ENCODE measurements at places on chromosomes 1 and 21.

- no peak for ATAC-seq
Observed at GRCh38 chr1:41161846-41162245, 80.3 kb downstream of the SCMH1 start.

GRCh38 chr1:224266915-224267856 is 62.8 kb downstream of the NVL start:
- peak; percentile 54 for ATAC-seq

- no peak for ATAC-seq
Observed at GRCh38 chr1:3658231-3658615, 5.9 kb downstream of the TP73 start.

DNA sequence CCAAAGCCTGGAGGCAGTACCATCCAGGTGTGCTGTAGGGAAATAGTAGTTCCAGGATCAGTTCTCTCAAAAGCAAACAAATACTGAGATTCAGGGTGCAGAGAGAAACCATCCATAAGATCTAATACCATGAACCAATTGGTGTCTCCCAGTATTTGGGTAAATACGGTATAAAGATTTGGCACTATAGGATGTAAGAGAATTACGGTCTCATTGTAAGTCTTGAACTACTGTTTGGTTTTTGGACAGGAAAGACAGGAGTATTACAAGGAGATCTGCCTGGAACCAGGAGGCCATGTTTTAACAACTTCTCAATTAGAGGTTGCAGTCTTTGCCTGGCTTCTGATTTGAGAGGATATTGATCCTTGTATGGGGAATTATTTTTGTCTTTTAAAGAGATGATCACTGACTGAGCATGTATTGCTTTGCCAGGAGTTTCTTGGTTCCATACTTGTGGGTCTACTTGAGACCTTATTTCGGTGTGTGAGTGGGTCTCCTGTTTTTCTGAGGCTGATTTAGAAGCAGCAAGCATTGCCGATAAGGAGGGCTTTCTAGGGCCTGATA is 10.2 kb downstream of the AADACL4 start:
- no peak for ATAC-seq

DNA sequence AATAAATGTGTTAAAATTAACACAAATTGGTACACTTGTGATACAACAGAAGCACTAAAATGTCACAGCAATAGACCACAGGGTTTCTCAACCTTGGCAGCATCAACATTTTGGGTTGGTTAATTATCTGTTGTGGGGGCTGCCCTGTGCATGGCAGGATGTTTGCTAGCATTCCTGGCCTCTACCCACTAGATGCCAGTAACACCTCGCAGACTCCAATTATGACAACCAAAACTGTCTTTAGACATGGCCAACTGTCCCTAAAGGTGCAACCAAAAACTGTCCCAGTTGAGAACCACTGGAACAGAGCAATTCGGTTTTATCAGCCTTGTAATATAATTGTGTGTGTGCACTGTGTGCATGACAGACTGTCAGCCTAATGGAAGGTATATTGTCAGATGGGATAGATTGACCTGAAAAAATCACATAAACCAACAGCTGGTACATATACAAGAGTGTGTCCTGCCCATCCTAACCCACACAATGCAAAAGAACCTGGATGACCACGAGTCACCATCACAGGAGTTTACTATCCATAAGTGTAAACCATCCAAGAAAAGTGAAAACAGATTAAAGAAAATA is 13.5 kb upstream of the ERG start:
- ATAC-seq: no peak

GRCh38 chr1:112956544-112957132 is 642 bp upstream of the SLC16A1 start:
- peak; percentile 13 for ATAC-seq

DNA sequence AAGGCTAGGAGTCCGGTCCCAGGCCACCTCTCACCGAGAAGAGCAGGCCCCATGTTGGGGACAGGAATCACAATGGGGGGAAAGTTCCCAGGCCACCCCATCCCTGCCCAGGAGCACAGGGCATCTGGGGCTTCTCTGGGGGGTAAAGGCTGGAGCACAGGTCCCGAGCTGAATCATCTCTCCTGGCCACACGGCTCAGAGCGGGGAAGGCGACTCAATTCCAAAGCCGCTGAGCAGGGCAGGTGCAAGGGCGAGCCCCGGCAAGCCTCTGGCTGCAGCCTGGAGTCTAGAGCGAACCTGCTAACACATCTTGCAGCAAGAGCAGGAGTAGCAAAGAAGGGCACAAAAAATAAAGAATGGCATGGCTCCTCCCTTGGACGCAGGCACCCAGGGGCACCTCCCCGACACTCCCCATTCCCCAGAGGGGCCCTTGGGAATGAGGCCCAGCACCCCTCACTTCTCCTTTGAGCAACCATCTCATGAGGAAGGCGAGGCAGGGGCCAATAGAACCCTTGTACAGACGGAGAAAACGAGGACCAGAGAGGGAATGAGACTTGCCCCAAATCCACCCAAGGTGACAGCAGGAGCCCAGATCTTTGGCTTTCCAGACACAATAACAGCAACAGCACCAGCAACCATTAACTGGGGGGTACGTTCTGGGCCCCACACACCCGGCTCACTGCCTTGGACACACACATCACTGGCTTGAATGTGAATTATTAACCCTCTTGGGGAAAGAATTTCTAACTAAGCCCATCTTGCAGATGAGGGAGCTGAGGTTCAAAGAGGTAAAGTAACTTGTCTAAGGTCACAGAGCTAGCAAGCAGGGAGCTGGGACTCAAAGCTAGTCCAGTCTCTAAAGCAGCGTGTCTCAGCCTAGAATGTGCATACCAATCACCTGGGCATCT is 20.7 kb upstream of the ALDH4A1 start:
- no peak for ATAC-seq

- no peak for ATAC-seq
Observed at GRCh38 chr1:203548892-203549291, 54.9 kb downstream of the OPTC start.

DNA sequence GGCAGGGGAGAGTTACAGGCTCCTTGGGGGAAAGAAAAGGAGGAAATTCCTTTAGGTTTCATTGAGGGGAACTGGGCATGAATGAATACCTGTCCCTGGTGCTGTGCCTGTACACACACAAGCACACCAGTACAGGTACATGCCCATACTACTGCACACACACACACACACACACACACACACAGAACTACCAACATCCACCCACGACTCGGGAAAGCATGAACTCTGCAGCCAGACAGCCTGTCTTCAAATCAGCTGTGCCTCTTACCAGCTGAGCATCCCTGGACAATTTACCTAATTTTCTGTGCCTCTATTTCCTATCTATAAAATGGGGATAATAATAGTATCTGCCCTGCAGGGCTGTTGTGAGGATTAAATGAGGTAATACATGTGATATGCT is 7.2 kb upstream of the GRIK3 start:
- no peak for ATAC-seq

GRCh38 chr1:7119156-7119555 is 333.9 kb downstream of the CAMTA1 start:
- no peak for ATAC-seq

DNA sequence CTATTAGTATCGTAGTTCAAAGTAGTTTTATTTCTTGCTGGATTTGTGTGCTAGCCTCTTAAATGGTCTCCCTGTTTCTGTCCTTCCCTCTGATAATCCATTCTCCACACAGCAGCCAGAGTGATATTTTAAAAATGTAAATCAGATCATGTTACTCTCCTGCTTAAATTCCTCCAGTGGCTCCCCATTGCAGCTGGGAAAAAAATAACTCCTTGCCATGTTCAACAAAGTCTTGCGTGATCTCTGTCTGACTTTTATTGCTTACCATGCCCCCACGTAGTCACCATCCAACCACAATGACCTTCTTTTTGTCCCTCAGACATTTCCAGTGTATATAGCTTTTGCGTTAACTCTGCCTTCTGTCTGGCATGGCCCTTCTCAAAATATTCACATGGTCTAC is 178.8 kb downstream of the FGGY start:
- no peak for ATAC-seq

DNA sequence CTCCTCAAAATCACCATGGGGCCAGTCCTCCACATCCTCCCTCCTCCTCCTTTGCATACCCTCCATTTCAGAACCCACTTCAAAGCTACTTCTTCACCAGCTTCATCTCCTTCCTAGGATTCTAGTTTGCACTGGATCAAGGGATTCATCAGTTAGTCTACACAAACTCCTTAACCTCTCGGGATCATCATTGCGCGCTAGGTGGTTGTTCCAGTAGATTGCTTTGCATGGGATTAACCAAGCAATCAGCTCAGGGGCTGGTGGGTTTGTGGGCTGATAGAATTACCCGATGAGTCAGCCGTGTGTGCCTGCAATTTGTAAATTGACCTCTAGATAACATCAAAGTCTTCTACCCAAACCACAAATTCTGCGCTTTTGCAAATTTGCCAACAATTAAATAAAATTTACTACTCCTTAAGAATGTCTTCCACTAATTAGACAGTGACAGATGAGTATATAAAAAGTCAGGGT is 7.7 kb downstream of the KANK4 start:
- no peak for ATAC-seq

GRCh38 chr1:206430031-206430983 is 40.0 kb upstream of the IKBKE start:
- ATAC-seq: peak; percentile 97

DNA sequence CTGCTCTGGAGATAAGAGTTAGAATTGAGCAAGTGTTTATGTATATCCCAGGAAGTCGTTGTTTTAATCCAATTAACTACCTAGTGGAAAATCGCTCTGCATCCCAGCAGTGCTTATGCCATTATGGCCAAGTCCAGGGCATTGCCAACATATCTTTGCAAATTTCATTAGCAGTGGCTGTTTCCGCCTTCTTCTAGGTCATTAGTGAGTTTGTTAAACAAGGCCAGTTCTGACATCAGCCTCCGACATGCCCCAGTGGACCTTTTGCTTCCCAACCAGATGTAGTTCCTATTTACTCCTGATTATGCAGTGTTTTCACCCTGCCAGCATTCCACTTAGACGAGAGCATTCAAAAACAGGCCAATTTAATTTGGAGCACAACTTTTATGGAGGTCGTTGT is 106.8 kb upstream of the FAM78B start:
- no peak for ATAC-seq

DNA sequence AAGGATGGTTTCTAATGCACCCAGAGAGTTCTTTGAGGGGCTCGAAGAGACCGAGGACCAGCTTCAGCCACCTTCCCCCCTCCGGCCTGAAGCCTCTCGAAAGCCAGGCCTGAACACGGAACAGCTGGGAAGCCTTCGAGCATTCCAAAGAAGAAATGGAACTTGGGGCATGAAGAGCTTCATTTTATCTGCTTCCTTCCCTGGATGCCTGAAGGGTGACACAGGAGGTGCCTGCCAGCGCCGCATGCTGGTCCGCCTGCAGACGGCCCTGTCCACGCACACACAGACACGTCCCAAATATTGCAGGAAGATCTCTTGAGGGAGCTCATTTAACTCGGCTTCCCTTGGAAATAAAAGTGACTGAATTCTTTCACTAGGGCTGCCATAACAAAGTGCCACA is 73.7 kb downstream of the TOMM20 start:
- ATAC-seq: no peak

DNA sequence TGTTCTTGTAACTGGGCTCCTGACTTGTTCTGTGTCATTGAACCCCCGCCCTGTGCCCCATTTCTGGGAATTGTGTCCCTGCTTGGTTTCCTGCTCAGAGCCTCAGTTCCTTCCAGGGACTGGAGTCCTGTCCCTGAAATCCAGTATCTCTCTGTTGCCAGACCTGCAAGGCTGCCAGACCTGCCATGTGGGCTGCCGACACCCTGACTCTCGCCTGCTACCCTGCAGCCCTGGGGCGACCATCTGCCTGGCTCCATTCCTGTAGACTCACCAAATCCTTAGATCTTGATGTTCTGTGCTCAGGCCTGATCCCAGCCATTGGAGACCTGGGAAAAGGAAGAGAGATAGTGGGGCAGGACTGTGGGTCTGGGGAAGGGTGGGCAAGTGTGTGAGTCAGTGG is 383.3 kb upstream of the PROX1 start:
- ATAC-seq: no peak

DNA sequence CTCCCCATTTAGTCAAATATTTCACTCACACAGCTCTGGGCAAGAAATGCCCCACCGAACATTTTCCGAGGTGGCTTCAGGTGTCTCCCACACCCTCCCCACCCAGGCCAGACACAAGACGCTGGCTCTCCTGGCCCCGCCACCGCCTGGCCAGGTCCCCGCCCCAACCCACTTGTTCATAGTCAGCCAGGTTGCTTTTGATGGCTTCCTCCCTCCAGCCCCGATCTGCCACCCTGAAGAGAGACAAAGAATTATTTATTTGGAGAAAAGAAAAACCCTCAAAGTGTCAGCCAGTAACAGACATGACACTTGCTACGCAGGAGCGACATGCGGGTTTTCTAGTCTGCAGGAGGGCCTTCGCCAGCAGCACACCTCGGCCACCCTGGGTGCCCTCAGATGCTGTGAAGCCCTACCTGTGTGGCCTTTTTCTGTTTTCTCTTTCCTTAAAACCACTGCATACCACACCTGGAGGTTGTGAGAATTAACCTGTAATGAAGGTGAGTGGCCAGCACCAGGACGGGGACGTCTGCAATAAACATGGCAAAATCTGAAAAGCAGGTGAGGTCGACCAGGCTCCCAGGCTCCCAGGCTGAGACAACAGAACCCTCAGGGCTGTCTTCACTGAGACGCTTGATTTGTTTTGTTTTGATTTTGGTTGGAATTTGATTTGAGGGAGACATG is 27.2 kb downstream of the SSBP3 start:
- ATAC-seq: no peak

- ATAC-seq: no peak
Observed at GRCh38 chr1:75174031-75174760, 40.0 kb downstream of the LHX8 start.

GRCh38 chr1:28898405-28898881 is 15.9 kb upstream of the EPB41 start:
- ATAC-seq: no peak

GRCh38 chr21:33236766-33237165 is 7.0 kb downstream of the IFNAR2 start:
- ATAC-seq: no peak

- ATAC-seq: no peak
Observed at GRCh38 chr1:42679364-42679983, 2.7 kb upstream of the YBX1 start.

GRCh38 chr1:154320882-154321608 is at the start of gene AQP10:
Gene AQP10, plus strand, starts transcription at chr1:154321093. Its CDS starts 63 bp downstream, at chr1:154321156.
- no peak for ATAC-seq

GRCh38 chr1:16183765-16184556 is 28.1 kb upstream of the EPHA2 start:
- no peak for ATAC-seq

Measured in activated T-helper 17 cell treated with anti-CD3 and anti-CD28 coated beads, Interleukin-2, amount 50 U/mL, for 72 hours (primary cell).